ENCODE measurements at places on chromosomes 4 and X.

- no peak for DNase-seq
These were observed 18.2 kb upstream of the SASH3 start for GRCh38 chrX:129761596-129761995.

- no peak for DNase-seq
These were observed 951.6 kb upstream of the TENM3 start for GRCh38 chr4:181291615-181292014.

DNA sequence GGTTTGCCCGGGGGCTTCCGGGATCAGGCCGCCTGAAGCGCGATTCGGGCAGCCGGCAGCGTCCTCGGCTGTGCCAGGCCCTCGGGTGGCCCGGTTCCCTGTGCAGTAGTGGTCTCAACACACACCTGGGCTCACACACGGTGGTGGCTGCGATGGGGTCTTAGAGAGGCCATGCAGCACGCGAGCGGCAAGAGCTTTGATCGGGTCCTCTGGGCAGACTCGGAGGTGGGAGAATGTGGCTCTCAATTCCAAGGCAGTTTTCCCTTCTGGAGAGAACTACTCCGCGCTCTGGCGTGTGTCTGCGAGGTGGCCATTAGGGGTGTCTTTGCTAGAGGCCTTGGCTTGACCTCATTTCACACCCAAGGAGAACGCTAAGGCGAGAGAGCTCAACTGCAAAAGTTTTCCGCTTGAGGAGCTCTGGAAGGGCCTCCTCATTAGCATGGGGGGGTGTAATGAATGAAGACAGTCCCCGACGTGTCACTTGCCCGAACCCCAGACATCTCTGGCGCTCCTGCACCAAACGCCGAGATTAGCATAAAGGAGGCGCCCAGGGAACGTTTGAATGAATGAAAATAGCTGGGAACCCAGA lies 771 bp upstream of the RBPJ start:
- peak; percentile 68 for DNase-seq

DNA sequence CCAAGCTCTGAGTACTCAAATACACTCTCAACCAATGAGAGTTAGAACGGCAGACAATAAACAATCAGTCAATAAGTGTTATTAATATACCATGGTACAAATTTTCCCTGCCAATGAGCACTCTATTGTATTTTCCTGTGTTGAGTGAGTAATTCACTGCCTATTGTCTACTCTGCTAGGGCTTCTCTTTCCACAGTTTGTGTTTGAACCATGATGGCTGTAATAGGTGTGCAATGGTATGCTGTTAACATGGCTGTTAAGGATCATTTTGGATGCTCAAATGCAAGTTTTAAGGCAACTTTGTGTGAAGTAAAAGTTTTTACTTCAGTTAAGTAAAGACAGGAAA lies 41.2 kb downstream of the RPS6KA3 start:
- no peak for DNase-seq

GRCh38 chrX:40912576-40912975 lies 172.7 kb upstream of the USP9X start:
- no peak for DNase-seq

GRCh38 chr4:62208921-62209320 lies 1008.8 kb downstream of the ADGRL3 start:
- no peak for DNase-seq

GRCh38 chrX:131577413-131577812 lies 33.5 kb downstream of the OR13H1 start:
- no peak for DNase-seq

- DNase-seq, result no peak
These were observed 570.3 kb downstream of the RAPGEF2 start for GRCh38 chr4:159673221-159673620.

DNA sequence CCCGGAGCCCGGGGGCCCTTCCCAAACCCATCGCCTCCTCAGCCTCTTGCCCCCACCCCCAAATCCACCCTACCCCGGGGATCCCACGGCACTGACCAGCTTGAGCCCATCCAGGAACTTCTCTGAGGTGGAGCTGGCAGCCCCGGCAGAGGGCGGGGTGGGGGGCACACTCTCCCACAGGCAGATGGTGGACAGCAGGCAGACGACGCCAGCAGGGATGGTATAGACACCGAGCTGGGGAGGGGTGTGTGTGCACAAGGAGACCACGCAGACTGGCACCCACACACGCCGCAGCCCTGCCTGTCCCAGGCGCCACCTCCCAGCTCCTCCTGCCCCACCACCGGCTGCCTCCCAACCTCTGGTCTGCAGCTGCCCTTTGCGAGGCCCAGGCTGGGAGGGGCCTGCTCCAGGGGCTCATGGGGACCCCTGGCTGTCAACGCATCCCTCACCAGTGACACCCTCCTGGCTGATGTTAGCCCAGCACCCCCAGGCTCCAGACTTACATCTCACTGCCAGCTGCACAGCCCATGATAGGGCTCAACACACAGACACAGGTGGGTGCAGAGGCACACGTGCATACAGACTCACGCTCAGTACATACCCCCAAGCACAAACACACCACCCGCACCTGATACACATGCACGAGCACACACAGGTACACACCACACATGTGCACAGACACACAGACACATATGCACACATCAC lies 4.2 kb downstream of the SLC49A3 start:
- DNase-seq, result no peak

DNA sequence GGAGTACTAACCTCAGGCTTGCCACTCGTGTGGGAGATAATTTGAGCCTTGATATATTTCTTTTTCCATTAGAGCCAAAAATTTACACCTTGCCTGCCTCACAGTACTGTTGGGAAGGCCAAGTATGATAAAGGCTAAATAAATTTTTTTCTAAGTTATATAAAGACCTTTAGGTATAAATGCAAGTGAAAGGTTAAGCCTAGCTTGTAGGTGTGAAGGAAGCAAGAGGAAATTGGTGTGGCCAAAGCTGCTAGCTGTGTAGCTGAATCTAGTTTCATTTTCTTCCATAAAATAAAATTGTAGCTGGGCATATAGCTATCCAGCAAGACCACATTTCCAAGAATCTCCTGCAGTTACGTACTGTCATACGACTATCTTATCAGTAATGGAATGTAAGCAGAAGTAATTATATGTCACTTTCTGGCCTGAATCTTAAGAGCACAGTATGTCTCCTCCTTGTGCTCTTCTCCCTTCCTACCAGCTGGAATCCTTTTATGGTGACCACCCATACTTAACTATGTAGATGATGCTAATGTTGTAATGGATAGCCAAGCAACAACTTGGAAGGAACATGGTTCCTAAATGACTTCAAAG lies 14.3 kb upstream of the GABRE start:
- DNase-seq, result no peak

- DNase-seq, result peak; percentile 52
These were observed 234.8 kb upstream of the JADE1 start for GRCh38 chr4:128574706-128575105.

DNA sequence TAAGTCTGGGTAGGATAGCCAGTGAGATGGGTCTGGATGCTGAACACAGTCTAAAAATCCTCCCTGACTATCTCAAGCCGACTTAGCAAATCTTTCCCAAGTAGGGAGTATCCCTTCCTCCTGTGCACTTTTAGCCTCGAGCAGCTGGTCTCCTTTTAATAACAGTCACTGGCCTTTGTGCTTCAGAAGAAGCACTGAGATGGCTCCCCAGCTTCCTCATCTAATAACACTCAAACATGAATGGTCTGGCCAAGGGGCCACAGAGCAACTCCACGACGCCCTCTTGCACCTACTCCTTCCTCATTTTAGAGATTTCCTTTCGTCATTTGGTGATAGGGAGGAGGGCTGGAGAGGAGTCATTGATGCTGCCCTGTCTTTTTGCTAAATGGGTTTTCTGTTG lies 78.8 kb upstream of the TMEM150C start:
- DNase-seq, result no peak

DNA sequence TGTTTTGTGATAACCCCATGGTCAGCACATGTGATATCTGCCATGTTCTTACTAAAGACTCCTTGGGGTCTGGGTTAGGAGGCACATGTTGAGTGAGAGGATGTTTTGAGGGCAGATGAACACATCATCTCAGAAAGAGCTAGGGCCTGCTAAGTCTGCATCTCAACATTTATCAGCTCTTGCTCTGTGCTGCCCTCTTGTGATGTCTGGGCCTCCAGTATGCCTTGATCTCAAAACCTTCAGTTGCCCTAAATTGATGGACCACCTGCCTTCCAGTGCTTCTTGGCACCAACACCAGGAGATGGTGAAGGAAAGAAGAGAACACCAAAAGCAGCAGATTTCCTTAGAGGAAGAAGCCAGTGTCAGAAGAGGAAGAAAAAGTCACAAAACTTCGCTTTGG lies 22.5 kb downstream of the MID1 start:
- DNase-seq, result no peak

- no peak for DNase-seq
These were observed 79.8 kb downstream of the APBB2 start for GRCh38 chr4:41134581-41134980.

GRCh38 chr4:159098482-159099127 lies 4.3 kb upstream of the RAPGEF2 start:
- no peak for DNase-seq

GRCh38 chr4:38495446-38495845 lies 168.6 kb upstream of the KLF3 start:
- DNase-seq, result no peak

DNA sequence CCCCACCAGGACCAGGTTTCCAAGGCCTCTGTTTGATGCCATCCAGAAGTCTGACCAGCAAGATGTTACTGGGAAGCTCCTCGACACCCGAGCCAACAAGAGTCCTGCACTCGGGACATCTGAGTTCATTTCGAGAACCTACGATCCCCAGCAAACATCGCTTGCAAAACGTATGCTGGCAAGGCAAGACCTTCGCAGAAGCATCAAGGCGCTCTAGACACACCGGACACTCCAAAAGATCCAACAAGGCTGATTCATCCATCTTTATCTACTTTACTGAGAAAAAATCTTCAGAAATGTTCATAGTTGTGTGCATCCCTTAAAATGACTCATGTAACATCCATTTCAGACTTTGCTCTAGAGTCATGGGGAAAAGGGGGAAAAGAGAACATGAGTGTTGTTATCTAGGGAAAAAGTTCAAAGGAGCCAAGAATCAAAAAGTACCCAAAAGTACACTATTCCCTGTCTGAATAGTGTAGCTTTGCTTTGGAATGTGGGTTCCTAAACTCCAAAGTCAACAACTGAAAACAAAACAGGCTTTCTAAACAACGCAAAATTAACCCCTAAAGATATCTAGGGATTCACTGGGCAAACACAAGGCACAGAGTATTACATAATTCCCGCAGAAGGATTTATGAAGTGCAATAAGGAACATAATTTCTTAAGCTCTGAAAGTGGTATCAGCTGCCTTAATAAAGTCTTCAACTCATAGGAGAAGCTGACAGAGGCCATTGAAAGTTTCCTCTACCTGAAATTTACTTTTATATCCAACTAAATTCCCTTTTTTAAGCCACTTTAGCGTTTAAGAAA lies 1.6 kb downstream of the SH3RF1 start:
- no peak for DNase-seq

GRCh38 chr4:27318740-27319139 lies 458.1 kb downstream of the STIM2 start:
- no peak for DNase-seq

- no peak for DNase-seq
These were observed 59.3 kb upstream of the CLDN34 start for GRCh38 chrX:9907645-9908387.

- DNase-seq, result no peak
These were observed 3.0 kb downstream of the MEPE start for GRCh38 chr4:87835743-87836142.

DNA sequence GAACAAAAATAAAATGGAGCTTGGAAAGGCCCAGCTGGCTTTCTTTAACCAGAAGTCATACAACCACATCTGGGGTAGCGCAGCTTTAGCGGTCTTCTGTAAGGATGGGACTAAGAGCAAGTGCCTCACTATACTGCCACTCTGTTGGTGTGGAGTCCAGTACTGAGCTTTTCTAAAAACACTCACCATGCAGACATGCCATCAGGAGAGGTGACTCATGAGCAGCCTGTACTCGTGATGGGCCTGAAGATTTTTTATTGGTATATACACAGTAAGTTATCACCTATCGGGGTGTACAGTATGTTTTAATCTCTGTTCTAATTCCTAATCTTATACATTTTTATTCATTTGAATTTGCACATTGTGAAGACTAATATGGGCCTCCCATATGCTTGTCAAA lies 9.6 kb downstream of the PPP3CA start:
- no peak for DNase-seq

Data from C1 segment of cervical spinal cord (tissue), 14 donors.